Activated T-cell treated with anti-CD3 and anti-CD28 coated beads, Interleukin-2, amount 50 U/mL, for 72 hours (primary cell): ENCODE measurements at places on chromosomes 6 and 20. TPM values are rescaled to one million over a fixed set of nuclear protein-coding genes. Genes with fewer than 3 reads are reported as not detected.

The MAS1 gene
- not detected for total RNA-seq

GRCh38 chr6:43921039-43921438 is 151.0 kb downstream of the VEGFA start:
- no peak for DNase-seq

DNA sequence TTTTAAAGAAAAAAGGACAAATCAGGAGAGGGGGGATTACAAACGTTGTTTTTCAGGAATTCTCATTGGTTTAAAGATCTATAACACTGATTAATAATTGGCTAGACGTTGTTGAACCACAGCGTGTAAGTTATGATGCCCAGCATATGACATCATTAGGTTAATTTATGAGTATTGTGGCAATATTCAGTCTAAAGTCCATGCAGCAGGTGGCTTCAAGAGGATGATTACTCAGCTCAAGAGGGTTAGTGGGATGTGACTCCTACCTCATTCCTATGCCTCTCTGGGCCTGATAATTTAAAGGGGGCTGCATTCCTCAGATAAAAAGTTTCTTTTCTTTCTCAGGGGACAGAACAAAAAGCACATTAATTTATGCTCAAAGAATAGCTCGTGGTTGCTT is 1309.0 kb downstream of the EPHA7 start:
- DNase-seq, result no peak

DNA sequence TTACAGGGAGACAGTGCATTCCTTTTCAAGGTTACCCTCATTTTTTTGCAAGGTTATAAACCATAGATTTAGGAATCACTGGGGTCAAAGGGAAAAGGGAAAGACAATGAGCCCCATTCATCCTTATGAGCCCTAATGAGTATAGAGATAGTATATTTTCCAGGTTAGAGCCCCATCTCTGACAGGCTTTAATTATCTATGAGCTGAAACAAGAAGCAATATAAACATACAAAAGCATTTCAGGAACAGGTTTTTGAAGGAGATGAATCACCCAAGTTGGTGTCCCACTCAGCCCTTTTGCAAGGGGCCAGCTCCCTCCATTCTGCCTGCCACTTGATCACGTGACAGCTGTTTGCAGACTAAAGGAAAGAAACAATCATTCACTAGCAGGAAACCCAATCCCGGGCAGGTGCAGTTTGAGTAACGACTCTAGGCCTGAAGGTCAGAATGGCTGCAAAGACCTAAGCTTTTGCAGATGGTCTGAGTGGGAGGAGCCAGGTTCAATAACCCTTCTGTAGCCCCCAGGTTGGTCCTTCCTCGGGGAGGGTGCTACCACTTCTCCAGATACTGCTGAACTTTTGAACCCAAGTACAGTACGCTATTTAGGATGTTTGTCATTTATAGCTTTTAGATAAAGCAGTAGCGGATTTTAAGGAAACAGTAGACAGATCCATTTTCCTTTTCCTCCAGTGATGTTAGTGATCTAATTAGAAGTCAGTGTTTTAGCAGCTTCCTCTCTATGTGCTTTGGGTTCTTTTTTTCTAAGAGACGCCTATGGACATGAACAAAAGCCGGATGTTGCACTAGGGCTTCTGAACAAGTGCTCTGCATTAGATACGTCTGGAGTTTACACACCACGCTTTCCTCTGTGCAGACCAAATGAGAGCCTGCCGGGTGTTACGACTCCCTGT is 253.2 kb downstream of the SOX4 start:
- peak; percentile 21 for DNase-seq

DNA sequence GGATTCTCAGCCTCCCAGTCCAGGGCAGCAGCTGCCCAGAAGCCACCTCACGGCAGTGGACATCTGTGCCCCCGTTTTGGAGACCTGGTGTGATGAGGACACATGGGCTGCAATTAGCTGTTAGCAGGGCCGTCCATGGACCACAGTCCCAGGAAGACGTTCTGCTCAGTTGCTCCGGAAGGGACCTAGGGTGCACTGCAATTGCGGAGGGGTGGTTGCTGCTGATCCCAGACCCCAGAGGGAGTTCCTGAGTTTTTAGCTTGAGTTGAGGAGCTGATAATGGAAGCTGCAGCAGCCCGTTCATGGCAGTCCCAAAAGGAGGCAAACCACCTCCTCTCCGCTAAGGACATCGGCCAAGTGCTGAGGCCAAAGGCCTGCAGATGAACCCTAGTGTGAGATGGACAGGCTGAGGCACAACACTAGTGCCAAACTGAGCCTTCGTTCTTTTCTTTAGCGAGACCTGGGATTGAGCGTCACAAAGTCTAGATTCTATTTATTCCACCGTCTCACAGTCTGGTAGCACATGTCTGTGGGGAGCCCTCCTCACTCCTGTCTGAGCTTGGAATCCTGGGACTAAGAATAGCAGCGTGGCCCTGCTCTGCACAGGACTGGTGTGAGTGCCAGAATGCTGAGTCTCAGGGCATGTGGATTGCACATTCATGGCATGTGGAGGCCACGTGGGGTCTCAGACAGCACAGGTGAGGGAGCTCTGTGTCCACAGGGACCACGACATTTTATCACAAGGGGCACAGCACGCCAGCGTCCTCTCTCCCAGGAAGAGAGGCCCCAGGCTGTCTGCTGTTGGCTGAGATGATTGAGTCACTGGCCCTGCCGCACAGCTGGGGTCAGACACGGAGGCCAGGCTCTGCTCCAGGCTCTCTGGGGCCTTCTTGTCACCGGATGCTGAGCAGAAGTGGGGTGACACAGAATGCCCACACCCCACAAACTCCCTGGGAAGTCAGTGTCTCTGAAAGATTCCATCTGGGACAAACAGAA is 113.4 kb downstream of the PSMB1 start:
- no peak for DNase-seq

GRCh38 chr6:127937102-127937501 is 36.2 kb upstream of the THEMIS start:
- DNase-seq, result no peak

DNA sequence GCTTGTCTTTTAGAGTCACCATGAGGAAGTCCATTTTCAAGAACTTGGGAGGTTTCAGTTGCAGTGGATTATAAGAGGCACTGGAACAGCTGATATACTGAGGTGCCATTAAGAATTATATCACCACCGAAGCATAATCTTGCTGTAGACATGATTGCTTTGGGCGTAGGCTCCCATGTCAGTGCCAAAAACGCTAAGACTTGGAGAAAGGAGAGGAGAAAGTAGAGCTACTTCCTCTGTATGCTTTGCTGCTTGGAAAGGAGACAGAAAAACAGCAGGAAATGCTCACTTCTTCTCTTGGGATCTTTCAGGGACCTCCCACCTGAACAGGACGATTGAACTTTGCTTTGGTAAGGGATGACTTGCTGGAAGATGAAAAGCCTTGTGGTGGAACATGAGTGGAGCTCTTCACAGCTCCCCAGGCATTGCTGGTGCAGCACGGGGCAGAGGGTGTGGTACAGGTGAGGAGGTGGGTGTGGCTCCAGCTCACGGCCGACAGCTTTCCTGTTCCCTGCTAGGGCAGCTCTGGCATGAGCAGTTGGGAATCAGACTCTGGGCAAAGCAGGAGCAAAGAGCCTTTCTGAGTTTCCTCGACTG is 190.4 kb upstream of the JAG1 start:
- no peak for DNase-seq

GRCh38 chr6:5173810-5174209 is 86.9 kb downstream of the LYRM4 start:
- no peak for DNase-seq

GRCh38 chr6:159038914-159039884 is 5.6 kb downstream of the TAGAP start:
- peak; percentile 54 for DNase-seq

GRCh38 chr6:89139509-89140346 is 6.1 kb upstream of the PM20D2 start:
- DNase-seq, result no peak

DNA sequence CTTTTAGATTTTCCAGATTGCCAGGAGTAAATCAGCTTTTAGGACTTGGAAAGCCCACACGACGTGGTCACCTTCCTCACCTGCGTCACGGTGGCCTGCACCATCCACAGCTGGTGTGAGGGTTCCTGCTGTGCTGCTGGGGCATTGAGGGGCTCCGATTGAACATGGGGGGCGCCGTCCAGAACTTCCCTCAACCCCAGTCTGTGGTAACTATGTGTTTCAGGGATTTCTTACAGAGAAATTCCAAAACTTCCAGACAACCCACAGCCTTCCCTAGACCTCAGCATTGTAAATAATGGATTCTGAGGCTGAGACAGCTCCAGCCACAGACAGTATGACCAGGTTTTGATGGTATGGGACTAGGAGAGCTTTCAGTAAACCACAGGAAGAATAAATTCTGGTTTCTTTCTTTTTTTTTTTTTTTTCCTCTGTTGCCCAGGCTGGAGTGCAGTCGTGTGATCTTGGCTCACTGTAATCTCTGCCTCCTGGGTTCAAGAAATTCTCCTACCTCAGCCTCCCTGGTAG is 46.7 kb upstream of the IRF4 start:
- DNase-seq, result no peak

DNA sequence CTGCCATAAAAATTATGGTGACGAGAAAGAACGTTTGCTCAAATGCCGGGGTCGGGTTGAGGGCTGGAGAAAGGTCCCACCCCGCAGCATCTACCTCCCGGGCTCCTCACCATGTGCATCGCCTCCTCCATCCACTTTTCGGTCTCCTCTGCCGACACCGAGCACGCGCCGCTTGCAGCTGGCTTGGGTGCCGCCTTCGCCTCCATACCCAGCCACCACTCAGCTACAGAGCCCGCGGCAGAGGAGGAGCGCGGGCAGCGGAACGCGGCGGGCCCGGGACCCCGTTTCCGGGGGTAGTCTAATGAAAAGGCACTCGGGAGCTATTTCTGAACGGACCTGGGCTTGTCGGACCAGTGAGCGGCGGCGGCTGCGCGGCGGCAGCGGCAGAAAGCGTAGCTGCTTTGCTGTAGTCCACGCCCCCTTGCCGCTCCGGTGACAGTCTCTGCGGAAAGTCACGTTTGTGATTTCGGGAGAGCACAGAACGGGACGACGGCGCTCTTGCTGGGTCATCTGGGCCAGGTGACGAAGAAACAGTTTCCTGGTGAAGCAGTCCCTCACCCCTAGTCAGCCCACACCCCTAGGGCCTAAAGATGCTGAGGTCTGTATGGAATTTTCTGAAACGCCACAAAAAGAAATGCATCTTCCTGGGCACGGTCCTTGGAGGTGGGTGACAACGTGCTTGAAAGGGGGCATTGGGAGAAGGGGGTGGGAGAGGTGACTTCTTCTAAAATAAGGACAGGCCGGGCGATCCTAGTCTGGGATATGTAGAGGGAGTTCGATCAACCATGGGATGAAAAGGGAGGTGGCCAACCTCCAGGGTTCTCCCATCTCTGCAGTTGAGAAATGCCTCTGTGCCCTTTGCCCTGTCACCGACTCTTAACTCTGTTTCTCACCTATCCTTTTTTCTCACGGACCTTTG is at the start of the genes ADAT2 and PEX3:
ADAT2 (minus strand) TSS at position 243 of the 919 bp plus-strand sequence; CDS start at position 206, 37 bp downstream.
PEX3 (plus strand) TSS at position 353 of the 919 bp plus-strand sequence; CDS start at position 591, 238 bp downstream.
- peak; percentile 96 for DNase-seq

The CLIC5 gene
- total RNA-seq, result 6.6 TPM

DNA sequence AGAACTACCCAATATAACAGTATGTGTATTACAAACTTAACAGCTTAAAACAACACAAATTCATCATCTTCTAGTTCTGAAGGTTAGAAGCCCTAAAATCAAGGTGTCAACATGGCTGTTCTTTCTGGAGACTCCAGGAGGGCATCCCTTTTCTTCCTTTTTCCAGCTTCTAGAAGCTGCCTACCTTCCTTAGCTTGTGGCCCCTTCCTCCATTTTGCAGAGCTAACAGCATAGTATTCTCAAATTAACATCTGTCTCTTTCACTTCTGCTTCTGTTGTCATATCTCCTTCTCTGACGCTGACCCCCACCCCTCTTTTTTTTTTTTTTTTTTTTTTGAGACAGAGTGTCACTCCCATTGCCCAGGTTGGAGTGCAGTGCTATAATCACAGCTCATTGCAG is 52.8 kb upstream of the AKIRIN2 start:
- no peak for DNase-seq

GRCh38 chr20:14299831-14300230 is 37.6 kb downstream of the FLRT3 start:
- DNase-seq, result no peak

GRCh38 chr6:163733061-163733460 is 318.5 kb downstream of the QKI start:
- DNase-seq, result no peak

- peak; percentile 84 for DNase-seq
These were observed 17.4 kb upstream of the TBC1D22B start for GRCh38 chr6:37239950-37240713.

DNA sequence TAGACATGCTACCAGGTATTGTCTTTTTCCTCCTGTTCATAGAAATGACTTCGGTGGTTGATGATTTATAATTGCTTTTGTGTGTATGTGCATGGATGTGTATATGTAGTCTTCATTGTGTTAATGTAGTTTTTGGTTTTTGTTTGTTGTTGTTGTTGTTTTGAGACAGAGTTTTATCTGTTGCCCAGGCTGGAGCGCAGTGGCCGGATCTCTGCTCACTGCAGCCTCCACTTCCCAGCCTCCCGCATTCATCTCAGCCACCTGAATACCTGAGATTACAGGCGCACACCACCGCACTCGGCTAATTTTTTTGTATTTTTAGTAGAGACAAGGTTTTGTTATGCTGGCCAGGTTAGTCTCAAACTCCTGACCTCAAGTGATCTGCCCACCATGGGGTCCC is 75.2 kb downstream of the HFE start:
- no peak for DNase-seq

The PTPRT gene
- total RNA-seq, result not detected

GRCh38 chr6:13146442-13146841 is 181.9 kb downstream of the TBC1D7 start:
- DNase-seq, result no peak
